ENCODE measurements at places on chromosomes 7 and 10. TPM values are rescaled to one million over a fixed set of nuclear protein-coding genes. Genes with fewer than 3 reads are reported as not detected.

Gene GPNMB
- 177 TPM for total RNA-seq

Gene GPC2
- total RNA-seq: 2.3 TPM

Gene GIMAP1
- under 0.01 TPM for total RNA-seq

Gene PAPOLB
- total RNA-seq: under 0.01 TPM

Gene FOXP2
- 8.4 TPM for total RNA-seq

Gene CALHM2
- total RNA-seq: 35.8 TPM

Gene STOX1
- total RNA-seq: under 0.01 TPM

DNA sequence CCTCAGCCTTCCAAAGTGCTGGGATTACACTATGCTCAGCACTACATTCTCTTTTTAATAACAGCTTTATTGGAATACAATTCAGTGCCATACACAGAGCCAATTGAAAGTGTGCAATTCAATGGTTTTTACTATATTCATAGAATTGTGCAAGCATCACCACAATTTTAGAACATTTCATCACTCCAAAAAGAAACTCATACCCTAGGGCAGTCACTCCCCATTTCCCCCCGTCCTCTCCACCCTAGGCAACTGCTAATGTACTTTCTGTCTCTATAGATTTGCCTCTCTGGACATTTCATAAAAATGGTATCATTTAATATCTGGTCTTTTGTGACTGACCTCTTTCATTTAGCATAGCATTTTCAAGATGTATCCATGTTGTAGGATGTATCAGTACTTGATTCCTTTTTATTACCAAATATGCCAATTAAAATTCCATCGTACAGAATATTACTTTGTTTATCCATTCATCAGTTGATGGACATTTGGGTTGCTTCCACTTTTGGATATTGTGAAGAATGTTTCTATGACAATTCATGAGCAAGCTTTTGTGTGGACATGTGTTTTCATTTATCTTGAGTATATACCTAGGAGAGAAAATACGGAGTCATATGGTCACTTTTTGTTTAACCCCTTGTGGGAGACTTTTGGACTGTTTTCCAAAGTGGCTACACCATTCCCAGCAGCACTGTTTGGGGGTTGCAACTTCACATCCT is 6.3 kb upstream of the XPNPEP1 start:
- H3K27me3 ChIP-seq: no peaks in the 10 kb centered on the region
- H3K36me3 ChIP-seq: no peaks in the 10 kb centered on the region
- peak; percentile 51 for DNase-seq
- no peak overlapping the region for H3K4me3 ChIP-seq
- peaks cover 5% of the 10 kb centered on the region for H3K4me1 ChIP-seq
- no peak overlapping the region for H3K27ac ChIP-seq

DNA sequence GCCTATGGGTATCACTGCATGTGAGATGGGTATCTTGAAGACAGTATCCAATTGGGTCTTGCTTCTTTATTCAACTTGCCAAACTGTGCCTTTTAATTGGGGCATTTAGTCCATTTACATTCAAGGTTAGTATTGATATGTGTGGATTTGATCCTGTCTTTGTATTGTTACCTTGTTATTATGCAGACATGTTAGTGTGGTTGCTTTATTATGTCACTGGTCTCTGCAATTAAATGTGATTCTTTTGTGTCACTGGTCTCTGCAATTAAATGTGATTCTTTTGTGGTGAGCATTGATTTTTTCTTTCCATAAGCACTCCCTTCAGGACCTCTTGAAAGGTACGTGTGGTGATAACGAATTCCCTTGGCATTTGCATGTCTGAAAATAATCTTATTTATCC is 357.8 kb upstream of the STEAP1 start:
- no peak for DNase-seq
- H3K36me3 ChIP-seq: no peaks in the 10 kb centered on the region
- no peak overlapping the region for H3K27ac ChIP-seq
- no peaks in the 10 kb centered on the region for H3K27me3 ChIP-seq
- no peaks in the 10 kb centered on the region for H3K4me1 ChIP-seq

DNA sequence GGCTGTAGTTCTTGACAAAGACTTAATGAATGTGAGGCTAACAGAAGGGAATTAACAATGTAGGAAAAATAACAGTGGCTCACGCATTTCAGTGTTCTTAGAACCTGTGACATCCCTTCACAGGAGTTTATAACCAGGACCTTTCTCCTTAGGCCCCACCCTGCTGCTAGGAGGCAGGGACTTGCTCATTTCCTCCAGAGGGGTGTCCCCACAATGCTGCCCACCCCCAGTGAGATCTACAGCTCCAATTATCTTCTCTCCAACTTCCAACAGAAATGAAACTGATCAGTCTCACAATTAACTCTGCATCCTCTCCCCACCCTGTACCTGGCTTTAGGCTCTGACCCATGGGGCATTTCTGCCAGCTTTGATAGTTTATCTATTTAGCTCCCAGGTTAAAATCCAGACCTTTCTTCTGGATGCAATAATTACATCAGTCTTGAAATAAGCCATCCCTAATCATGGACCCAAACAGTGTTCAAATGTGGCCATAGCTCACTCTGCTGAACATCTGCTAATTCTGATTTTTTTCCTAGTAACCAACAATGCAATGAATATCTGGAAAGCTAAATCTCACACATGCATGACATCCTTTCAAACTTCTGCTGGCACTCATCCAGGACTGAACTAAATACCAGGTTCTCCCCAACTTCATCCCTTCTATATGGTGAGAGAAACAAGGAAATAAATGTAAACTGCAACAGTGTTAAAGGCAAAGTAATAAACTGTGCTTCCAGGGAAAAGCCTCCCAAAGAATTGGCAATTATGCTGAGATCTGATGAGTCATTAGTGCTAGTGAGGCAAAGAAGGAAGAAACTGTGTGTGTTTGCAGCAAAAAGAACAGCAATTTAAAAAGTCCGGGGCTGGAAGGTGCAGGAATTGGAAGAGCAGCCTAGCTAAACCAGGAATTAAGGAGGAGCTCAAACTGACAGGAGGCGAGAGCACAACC is 64.6 kb downstream of the HERPUD2 start:
- DNase-seq: peak; percentile 56
- H3K4me1 ChIP-seq: peaks cover 3% of the 10 kb centered on the region
- no peaks in the 10 kb centered on the region for H3K27me3 ChIP-seq
- H3K4me3 ChIP-seq: no peak overlapping the region

GRCh38 chr7:130277763-130278643 is 11.3 kb downstream of the CPA2 start:
- no peaks in the 10 kb centered on the region for H3K36me3 ChIP-seq
- peaks cover 17% of the 10 kb centered on the region for H3K4me1 ChIP-seq
- DNase-seq: peak; percentile 70
- no peaks in the 10 kb centered on the region for H3K27me3 ChIP-seq
- no peak overlapping the region for H3K27ac ChIP-seq

DNA sequence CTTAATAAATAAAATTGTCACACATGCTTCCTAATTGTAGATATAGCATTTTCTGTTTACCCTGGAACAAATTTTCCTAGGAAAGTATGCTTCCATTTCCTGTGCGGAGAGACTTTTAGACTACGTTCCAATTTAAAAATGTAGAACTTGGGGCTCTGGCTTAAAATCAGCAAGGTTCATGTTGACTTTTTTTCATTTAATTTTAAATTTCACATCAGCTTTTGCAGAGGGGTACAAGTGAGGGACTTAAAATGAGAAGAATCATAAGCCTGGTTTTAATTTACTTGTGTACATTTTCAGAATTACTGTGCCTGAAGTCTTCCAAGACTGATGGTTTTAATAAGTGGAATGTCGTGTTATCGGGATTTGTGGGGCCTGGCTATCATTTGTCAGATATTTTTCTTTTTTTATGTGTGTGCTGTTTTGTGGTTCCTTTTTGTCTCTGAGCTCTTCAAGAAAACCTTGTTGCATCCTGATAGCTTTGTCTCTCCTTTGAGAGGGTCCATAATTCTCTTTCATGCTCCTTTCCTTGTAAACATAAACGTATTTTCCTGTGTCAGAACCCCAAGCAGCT is 8.8 kb upstream of the ATRNL1 start:
- H3K36me3 ChIP-seq: no peaks in the 10 kb centered on the region
- H3K4me1 ChIP-seq: no peaks in the 10 kb centered on the region

DNA sequence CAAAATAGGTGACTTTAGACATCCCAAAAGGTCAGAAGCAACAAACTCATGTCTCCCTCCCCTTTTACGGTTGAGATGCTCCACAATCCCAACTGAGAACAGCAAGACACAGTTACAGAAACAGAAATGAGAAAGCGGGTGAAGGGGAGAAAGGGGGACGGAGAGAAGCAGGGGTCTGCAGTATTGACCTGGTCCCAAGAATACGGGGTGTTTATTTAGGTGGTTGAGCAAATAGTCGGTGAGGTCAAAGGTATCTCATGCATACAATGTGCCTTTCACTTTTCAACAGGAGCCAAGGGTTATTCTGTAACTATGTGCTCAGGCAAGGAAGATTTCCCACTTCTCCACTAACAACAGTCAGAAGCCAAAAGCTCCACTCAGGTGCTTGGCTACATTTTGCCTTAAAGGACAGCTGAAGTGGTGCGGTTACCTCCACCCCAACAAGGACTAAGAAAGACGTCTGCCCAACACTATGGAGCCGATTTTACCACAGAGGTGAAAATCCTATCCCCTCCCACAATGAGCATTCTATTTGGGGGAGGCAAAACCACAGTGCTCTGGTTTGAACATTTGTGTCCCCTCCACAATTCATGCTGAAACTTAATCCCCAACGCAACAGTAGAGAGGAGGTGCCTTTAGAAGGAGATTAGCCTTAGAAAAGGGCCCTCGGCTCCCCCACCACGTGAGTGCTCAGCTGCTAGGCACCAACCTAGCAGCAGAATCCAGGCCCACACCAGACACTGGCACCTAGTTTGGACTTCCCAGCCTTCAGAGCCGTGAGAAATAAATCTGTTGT is 77.9 kb downstream of the PARD3 start:
- no peak overlapping the region for H3K4me3 ChIP-seq
- H3K36me3 ChIP-seq: no peaks in the 10 kb centered on the region
- H3K27ac ChIP-seq: no peak overlapping the region
- DNase-seq: no peak
- H3K4me1 ChIP-seq: peaks cover 7% of the 10 kb centered on the region

DNA sequence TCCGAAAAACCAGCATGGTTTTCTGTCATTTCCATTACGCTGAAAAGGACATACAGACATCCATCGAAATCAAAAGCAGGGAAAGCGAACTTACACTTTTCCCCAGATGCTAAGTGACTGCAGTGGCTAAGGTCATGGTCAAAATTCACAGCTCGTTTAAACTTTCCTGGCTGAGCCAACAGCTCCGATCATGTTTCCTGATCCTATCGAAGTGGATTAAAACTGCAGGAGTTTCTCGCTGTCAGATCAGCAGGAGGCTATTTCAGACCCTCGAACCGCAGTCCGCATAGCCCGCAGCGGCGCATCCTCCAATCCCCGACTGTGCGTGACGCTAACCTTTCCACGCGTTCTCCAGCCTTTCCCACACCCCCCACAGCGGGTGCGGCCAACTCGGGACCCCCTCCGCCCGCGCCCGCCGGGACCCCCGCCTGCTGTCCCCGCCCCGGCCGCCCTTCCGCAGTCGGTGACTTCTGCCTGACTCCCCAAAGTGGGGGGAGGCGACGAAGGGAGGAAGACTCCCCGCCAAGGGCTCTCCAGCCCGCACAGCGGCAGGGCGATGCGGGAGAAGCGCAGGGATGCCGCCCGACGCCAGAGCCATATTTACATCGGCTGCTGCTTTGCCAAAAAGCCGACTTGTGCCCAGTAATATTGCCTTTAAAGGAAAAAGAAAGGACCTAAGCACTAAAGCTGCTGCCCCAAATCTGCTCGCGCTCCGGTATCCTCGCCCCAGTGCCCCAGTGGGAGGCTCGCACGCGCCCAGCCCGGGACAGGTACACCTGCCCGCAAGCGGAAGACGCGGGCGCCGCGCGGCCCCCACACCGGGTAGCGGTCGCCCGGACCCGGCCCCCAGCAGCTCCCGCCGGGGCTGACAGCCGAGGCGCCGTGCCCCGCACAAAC is 1.2 kb downstream of the PIP4K2A start:
- peak overlapping the region; percentile 81 for H3K4me3 ChIP-seq
- H3K27ac ChIP-seq: peak overlapping the region; percentile 52
- H3K27me3 ChIP-seq: no peaks in the 10 kb centered on the region
- H3K36me3 ChIP-seq: no peaks in the 10 kb centered on the region

DNA sequence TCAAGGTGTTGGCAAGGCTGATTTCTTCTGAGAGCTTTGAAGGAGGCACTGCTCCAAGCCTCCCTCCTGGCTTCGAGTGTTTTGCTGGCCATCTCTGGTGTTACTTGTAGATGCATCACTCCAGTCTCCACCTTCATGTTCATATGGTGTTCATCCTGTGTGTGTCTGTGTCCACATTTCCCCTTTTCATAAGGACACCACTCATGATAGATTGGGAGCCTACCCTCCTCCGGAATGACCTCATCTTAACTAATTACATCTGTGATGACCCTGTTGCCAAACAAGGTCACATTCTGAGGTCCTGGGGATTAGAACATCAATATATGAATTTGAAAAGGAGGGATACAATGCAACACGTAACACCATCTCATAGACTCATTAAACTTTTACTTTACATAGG is 119.0 kb downstream of the CREB5 start:
- no peaks in the 10 kb centered on the region for H3K36me3 ChIP-seq
- DNase-seq: no peak
- H3K27me3 ChIP-seq: no peaks in the 10 kb centered on the region
- no peak overlapping the region for H3K4me3 ChIP-seq
- H3K27ac ChIP-seq: no peak overlapping the region

DNA sequence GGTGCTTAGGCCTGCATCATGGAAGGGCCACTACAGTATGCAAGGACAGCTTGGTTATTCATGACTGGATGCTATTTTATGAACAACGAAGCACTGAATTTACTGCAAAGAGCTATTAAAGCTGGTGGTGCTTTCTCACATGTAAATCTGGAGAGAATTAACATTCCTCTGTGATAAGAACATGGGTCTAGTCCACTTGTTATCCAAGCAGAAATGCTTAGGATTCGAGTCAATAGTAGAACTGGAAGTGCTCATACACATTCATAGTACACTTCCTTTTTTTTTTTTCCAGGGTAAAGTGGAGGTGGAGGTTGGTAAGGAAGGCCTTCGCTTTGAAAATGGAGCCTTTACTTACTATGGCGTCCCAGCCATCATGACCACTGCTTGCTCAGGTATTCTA is 35.0 kb downstream of the CNNM1 start:
- H3K27me3 ChIP-seq: no peaks in the 10 kb centered on the region
- H3K4me3 ChIP-seq: no peak overlapping the region
- no peaks in the 10 kb centered on the region for H3K4me1 ChIP-seq
- DNase-seq: peak; percentile 33

DNA sequence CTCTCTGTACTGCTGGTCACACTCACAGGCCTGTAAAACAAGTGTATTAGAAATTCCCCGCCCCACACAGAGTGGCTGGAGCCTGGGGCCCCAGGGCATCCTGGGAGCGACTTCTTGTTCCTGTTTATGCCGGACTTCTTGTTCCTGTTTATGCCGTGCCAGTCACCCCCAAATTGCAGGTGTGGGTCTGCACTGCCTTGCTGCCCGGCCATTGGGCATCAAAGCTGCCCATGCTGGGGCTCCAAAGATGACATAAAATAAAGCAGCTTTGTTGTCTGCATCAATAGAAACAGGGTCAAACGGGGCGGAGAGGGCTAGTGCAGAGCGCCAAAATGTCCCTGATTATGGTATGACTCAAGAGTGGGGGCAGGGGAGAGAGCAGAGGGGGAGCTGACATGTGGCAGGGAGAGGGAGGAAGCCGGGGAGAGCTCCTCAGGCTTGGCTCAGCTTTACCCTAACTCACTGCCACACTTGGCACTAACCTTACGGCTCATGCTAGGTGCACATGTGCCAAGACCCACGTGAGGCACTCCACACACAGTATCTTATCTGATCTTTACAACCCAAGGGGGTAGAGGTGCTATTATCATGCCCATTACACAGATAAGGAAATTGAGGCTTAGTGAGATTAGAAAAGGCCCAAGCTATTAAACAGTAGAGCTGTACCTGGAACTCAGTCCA is 98.4 kb downstream of the PIP4K2A start:
- no peaks in the 10 kb centered on the region for H3K27me3 ChIP-seq
- peak; percentile 78 for DNase-seq
- H3K27ac ChIP-seq: no peak overlapping the region
- H3K4me1 ChIP-seq: peaks cover 14% of the 10 kb centered on the region
- no peaks in the 10 kb centered on the region for H3K36me3 ChIP-seq

Data from fibroblast of lung (primary cell).